ENCODE measurements at places on chromosomes 5 and 9.

DNA sequence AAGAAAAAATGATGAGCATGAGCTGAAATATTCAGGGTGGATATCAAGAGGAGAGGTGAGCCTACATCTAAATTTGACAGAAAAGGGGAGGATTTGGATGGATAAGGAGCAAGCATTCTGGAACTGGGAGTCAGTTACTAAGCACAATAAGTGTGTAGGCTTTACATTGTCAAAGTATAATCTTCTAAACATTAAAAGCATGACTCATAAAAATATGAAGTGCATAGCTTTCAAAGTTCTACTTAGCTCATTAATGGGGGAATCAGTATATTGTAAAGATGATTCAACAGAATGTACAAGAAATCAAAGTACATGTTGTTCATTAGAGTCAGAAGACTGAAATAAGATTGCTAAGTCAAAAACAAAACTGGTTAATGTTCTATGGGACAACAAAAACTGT, 248.0 kb upstream of the GAS1 start:
- DNase-seq = no peak

DNA sequence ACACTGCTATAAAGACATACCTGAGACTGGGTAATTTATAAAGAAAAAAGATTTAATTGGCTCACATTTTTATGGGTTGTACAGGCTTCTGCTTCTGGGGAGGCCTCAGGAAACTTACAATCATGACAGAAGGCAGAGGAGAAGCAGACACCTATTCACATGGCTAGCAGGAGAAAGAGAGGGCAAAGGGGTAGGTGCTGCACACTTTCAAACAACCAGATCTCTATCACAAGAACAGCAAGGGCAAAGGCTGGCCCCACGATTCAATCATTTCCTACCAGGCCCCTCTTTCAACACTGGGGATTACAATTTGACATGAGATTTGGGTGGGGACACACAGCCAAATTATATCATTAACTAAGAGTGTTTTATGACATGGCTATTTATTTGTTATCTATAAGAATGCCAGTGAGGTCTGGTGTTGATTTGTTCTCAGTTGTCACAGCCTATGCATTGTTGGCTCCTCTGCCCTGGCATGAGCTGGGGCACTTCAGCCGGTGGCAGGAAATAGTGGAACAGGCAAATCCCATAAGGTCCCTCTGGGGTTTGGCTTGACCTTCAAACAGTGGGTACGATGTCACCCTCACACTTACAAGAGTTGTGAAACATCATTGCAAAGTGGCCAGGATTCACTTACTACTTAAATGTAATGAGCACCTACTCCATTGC, 44.1 kb downstream of the SPARC start:
- no peak for DNase-seq

GRCh38 chr5:176719113-176719739, 71.9 kb downstream of the TSPAN17 start:
- no peak for DNase-seq

DNA sequence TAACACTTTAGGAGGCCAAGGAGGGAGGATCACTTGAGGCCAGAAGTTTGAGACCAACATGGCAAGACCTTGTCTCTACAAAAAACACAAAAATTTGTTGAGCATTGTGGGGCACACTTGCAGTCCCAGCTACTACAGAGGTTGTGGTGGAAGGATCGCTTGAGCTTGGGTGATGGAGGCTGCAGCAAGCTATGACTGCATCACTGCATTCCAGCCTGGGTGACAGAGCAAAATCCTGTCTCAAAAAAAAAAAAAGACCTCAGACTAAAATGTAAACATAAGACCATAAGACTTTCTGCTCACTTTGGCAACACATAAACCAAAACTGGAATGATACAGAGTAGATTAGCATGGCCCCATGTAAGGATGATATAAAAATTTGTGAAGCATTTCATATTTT, 24.6 kb upstream of the NANS start:
- no peak for DNase-seq

DNA sequence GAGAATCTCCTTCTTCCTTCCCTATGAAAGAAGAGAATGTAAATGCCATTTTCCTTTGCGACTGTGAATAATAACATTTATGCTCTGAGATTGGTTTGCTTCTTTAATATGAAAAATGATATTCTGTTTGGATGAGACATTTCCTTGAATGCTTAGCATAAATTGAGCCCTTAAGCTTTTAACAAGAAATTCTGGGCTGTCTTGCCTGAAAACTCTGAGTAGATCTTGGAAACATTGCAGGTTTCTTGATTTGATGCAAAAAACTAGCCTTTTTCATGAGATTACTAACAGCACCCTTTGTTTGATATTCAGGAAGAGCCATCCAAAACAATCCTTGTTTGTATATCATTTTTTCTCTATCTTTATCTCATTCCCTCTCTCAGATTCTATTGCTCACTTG, 272.5 kb downstream of the TMEM38B start:
- DNase-seq = no peak

- DNase-seq = no peak
Measured at GRCh38 chr5:166262395-166262794, 2029.0 kb upstream of the WWC1 start.

GRCh38 chr5:76341651-76342334, 61.3 kb upstream of the IQGAP2 start:
- DNase-seq = no peak

DNA sequence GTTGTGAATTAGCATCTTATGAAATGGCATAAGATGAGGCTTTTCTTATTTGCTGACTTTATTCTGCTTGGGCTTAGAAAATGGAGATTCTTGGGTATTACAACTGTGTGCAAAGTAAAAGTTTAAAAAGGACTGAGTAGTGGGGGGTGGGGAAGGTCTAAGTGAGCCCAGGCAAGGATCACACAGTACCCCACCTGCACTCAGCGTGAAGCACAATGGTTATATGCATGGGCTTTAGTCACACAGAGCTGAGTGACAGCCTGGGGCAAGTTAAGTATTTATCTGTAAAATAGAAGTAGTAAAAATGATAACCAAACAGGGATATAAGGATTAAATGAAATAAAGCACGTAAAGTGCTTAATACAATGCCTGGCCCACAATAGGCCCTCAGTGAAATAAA, 247.4 kb downstream of the FAM114A2 start:
- DNase-seq = no peak

GRCh38 chr9:34037626-34038025, 11.1 kb downstream of the UBAP2 start:
- no peak for DNase-seq

DNA sequence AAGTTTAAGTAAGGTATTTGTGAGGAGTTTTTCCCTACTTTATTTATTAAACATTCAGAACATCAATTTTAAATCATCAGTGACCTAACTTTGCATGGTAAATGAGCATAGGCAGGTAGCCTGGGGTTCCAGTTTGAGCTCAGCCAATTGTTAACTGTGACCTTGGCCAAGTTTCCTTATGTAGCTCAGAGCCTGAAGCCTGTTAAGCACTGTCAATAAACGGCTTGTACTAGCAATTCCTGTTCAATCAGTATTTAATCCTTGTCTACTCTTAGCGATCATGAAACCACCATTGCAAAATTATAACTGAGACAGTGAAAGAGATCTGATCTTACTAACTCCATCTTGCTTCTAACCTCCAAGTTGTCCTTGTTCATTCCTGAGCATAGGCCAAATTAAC, 4.7 kb upstream of the SOWAHA start:
- DNase-seq = no peak

DNA sequence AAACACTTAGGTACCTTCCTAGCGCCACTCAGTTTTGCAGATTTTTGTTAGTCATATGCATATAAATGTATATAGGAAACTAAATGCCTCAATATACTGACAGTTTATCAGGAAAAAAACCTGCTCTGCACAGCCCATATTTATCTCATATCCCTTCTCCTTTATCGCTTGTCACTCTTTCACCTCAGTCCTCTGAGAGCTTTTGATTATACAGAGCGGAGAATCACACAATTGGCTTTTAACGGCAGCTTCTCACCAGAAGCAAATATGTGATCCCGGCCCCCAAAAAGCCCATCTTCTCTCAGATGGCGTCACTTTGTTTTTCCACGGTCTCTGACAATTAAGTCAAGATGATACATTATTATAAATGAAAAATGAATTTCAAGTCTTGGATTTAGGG, 362.6 kb downstream of the DNAH5 start:
- DNase-seq = no peak

DNA sequence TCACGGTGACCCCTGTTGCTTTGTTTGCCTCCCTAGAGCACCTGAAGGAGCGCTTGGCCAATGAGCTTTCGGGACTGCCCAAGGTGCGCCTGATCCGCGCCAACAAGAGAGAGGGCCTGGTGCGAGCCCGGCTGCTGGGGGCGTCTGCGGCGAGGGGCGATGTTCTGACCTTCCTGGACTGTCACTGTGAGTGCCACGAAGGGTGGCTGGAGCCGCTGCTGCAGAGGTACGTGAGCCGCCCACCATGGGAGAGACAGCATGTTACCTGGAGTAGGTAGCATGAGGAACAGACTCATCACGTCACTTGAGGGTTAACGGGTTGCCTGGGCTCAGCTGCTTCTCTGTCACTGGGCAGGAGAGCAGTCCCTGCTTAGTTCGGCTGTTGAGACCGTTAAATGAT, 19.2 kb downstream of the GALNT12 start:
- DNase-seq = no peak

- DNase-seq = no peak
Measured at GRCh38 chr5:32482193-32482592, 37.7 kb upstream of the ZFR start.

DNA sequence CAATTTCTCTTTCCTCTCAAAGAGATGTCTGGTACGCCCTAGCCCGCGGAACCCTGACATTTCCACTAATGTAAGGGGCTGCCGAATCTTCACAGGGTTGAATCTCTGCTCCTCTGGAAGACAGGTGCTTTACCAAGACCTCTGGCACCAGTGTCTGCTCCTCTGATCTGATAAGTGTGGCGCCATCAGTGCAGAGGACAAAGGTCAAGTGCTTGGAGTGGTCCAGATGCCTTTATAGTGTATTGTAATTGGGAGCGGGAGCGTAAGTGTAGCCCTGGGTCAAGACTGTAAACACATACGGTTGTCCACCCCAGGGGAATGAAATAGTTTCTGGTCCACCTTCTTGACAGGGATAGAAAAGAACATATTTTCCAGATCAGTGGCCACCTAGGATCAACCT, 17.7 kb downstream of the ADAMTSL2 start:
- DNase-seq = no peak

DNA sequence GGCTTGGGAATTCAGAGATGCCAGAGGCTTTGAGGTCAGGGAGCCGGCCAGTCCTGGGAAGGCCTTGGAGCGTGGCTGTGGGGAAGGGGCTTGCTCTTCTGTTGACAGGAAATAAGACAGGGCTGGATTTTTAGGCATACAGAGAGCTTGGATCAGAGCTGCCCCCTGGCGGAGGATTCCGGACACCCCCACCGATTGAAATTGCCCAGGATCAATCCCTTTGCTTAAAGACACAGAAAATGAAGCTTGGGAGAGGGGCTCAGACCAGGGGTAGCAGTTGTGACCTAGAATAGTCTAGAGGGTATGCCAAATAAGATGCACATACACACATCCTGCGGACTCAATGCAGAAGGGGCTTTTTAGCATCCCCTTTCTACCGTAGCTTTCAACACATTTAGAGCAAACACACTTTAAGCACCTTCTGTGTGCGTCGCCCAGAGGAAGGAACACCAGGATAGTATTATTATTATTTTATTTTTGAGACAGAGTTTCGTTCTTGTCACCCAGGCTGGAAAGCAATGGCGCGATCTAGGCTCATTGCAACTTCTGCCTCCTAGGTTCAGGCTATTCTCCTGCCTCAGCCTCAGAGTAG, 1.7 kb upstream of the NTMT1 start:
- peak; percentile 83 for DNase-seq

GRCh38 chr9:7967093-7967827, 167.7 kb upstream of the DMAC1 start:
- DNase-seq = no peak

- DNase-seq = no peak
Measured at GRCh38 chr9:114621975-114622609, 11.0 kb downstream of the TMEM268 start.

- DNase-seq = no peak
Measured at GRCh38 chr9:18061856-18062255, 412.1 kb upstream of the ADAMTSL1 start.

DNA sequence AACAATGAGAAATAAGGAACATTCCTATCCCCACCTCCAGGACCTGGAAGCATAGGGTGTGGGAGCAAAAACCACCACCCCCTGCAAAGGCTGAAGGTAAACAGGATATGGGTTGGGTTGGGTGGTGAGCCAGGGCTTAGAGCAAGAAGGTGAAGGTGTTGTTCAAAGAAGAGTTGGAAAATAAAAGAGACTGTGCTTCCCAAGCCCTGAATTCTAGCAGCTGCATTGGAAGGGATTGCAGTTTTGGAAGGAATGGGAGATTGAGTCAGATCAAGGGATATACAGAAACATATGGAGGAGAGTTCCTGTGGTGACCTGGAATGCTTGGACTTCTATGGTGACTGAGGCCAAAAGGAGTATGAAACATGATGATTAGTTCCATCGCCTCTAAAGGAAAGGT, 24.7 kb upstream of the MTAP start:
- no peak for DNase-seq

GRCh38 chr5:8457187-8458037, 588.5 kb downstream of the MTRR start:
- DNase-seq = peak; percentile 97

GRCh38 chr5:41371738-41372137, 138.7 kb downstream of the PLCXD3 start:
- no peak for DNase-seq

DNA sequence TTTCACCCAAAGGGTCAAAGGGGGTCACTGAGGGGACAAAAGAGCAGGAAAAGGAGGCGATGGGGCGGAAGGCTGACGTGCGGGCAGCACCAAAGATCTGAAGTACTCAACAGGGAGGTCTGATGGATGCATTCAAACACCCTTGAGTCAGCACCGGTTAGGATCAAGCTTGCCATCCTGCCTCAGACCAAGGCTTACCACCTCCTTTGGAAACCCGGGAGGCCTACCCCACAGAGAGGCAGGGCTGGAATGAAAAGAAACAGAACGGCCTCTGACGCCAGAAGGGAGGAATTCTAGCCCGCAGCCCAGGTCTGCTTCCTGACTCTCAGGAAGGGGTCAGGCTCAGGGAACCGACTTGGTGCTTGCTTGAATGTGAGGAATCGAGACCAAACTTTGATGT, 125.6 kb downstream of the PAPPA start:
- DNase-seq = no peak

DNA sequence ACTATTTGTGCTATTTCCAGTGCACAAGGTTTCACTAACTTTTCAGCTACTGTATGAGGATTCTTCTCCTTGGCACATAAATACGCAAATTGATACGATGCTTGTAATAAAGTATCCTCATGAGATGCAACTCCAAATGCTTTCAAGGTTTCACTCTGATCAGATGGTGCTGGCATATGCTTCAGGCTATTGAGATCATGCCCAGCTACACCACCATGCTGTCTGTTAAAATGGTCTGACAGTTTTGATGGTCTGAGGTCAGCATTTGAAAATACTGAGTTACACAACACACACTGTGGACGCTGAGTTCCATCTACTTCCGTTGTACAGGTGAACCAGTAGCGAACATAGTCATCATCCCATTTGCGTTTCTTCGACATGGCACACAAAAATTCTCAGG, 4.7 kb downstream of the FAM200C start:
- no peak for DNase-seq

- peak; percentile 90 for DNase-seq
Measured at GRCh38 chr9:97237951-97238889, 69.2 kb upstream of the CCDC180 start.
